Thoracic aorta (tissue), 2 donors: ENCODE measurements at places on chromosomes 7 and 10. TPM values are rescaled to one million over a fixed set of nuclear protein-coding genes. Genes with fewer than 3 reads are reported as not detected.

DNA sequence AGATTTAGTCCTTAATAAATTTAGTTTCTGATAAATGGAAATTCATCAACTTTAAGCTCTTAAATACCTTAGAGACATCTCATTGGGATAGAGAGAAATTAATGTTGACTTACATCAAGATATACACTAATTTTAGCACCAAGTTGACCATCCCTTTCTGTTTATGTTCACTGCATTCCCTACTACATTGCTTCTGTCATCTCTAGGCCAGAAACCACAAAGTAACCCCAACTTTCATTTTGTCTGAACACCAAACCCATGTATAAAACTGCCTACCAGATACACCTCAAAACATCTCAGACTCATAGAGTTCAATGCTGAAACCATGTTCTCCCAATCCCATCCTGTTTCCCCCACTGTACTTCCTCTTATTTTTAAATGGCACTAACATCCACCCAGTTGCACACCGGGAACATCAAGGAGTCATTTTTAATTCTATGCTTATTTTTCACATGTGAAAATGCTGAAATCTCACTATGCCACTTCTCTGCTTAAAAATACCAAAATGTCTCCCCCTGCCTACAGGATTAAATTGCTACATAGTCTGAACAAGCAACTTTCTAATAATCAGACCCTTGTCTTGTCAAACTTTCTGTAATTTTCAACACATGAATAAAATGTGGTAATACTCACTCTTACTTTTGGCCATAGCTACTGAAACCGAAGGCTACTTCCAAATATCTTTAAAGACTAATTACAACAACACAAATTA is 201.6 kb downstream of the SEMA3D start:
- H3K27me3 ChIP-seq = no peaks in the 10 kb centered on the region
- no peak overlapping the region for H3K27ac ChIP-seq
- H3K36me3 ChIP-seq = no peaks in the 10 kb centered on the region
- no peaks in the 10 kb centered on the region for H3K4me1 ChIP-seq

GRCh38 chr7:1920266-1920681 is 250.2 kb downstream of the ELFN1 start:
- no peaks in the 10 kb centered on the region for H3K27me3 ChIP-seq

- no peak for DNase-seq
- H3K36me3 ChIP-seq = no peaks in the 10 kb centered on the region
- H3K4me3 ChIP-seq = no peak overlapping the region
- peak overlapping the region; percentile 82 for H3K27ac ChIP-seq
Measured at GRCh38 chr7:137951700-137952425, 50.0 kb downstream of the CREB3L2 start.

SNX8 gene
- total RNA-seq = 29.6 TPM

TRIM24 gene
- total RNA-seq = 9.1 TPM

DEPP1 gene
- total RNA-seq = 661 TPM

AKR1C8 gene
- not detected for total RNA-seq
